Right cardiac atrium (tissue), 5 donors: ENCODE measurements at places on chromosomes 4 and X.

DNA sequence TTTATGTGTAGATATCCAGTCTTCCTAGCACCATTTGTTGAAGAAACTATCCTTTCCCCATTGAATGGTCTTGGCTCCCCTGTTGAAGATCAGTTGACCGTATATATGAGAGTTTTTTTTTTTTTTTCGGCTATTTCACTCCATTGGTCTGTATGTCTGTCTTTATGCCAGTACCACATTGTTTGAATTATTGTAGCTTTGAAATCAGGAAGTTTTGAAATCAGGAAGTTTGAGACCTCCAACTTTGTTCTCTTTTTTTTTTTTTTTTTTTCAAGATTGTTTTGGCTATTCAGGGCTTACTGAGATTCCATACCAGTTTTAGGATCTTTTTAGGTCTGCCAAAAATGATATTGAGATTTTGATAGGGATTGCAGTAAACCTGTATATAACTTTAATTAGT is 4.3 kb upstream of the SCD5 start:
- no peak for DNase-seq

DNA sequence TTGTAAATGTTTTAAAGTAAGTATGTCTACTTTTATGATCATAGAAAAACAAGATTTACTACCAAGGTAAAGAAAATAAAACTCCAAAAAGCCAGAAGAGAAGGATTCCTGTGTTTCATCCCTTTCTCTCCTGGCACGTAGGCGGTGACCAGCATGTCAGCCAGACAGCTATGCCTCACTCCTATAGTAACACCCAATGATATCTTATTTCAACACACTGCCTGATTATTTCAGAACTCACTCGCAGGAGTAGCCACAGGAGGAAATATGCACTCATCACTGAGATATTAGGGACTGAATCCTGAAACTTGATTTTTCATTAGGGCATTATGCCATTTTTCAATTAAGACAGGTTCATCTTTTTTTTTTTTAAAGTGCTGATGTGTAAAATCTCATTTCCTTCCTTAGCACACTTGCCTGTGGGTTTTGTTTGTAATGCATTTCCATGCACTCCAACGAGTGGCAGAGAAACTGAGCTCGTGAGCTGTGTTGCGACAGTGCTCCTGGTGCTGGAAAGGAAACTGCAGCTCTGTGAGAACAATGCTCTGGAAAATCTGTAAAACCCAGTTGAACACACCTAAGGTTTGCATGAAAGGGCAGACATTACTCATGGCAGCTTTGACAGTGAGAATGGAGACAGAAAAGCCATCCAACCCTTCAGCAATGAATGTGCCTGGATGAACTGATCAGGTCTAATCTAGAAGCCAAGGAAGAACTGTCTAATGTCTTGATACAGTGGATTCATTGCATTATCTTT is 18.2 kb downstream of the RAI2 start:
- DNase-seq: no peak

- DNase-seq: no peak
These were observed 153.6 kb upstream of the INTU start for GRCh38 chr4:127479031-127479622.

DNA sequence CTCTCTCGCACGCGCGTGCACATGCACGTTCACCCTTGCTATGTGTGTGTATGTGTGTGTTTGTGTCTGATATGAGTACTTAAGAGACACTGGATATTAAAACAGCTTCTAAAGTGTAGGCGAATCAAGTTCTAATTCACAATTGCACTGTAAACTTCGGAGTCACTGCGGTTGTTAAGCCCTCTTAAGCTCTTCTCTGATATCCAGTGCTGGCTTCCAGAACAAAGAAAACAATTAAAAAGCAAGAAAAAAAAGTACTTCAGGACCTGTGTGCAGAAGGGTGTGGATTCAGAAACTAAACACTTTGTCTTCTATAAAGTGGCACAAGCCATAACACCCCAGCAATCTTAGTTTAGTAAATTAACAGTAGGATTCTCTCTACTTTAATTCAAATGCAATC is 300.2 kb downstream of the PCDH7 start:
- DNase-seq: no peak

- DNase-seq: no peak
These were observed 21.4 kb upstream of the FGFR3 start for GRCh38 chr4:1771555-1772305.

- DNase-seq: no peak
These were observed 3.5 kb downstream of the ZAR1 start for GRCh38 chr4:48493452-48494100.

GRCh38 chrX:50154429-50154828 is 46.4 kb downstream of the AKAP4 start:
- no peak for DNase-seq

GRCh38 chrX:137290011-137290410 is 256.2 kb upstream of the GPR101 start:
- DNase-seq: no peak

DNA sequence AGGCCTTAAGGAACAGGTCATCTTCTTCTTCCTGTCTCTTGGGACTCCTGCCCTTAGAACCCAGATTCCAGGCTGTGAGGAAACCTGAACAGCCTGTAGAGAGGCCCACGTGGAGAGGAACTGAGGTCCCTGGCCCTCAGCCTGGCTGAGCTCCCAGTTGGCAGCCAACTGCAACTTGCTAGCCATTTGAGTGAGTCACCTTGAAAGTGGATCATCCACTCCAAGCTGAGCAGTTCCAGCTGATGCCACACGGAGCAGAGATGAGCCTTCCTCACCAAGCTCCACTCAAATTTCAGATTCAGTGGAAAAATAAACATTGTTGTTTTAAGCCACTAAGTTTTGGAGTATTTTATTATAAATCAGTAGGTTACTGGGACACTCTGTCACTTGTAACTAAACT is 392.5 kb downstream of the BCOR start:
- peak; percentile 79 for DNase-seq

- DNase-seq: no peak
These were observed 34.6 kb downstream of the RASGEF1B start for GRCh38 chr4:81436941-81437574.

- DNase-seq: no peak
These were observed 734.1 kb downstream of the ADGRL3 start for GRCh38 chr4:61934198-61934597.

DNA sequence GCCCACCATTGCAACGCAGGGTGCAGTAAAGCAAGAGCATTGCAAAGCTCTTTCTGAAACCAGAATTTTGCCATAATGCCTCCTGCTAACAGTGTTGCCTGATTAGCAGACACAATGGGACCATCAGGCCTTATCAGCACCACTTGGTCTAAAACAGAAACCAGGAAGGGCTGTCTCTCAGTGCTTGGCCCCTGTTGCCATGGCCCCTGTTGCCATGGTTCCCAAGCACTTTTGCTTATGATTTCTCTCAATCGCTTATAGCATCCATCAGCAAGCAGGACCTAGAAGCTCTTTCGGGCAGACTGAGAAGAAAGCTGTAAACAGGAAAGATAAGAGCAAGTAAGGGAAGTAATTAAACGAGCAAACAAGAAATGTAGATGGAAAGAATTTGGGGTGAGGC is 36.8 kb downstream of the RTL5 start:
- peak; percentile 79 for DNase-seq

DNA sequence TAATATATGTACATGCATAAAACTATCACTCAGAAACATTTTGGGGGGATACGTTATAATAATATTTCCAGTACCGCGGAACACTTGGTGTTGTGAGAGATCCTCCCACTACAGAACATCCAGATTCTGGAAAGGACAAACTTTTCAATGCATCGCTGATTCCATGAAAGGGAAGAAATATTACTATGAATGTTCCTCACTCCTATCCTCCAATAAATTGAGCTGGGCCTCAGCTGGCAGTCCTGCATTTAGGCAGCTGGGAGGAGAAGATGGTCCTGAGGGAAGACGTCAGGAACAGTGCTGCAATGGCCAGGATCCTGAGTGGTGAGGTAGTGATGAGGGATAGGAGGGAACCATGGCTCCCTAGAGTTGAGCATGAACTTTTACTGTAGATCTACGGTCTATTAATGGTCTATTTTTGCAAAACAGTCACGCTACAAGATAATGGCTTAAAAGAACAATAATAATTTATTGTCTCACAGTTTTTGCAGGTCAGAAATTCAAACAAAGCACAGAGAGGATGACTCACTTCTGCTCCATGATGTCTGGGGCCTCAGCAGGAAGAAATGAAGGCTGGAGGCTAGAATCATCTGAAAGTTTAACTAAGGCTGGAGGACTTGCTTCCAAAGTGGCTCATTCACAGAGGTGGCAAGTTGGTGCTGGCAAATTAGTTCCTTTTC is 538.1 kb downstream of the STIM2 start:
- no peak for DNase-seq

DNA sequence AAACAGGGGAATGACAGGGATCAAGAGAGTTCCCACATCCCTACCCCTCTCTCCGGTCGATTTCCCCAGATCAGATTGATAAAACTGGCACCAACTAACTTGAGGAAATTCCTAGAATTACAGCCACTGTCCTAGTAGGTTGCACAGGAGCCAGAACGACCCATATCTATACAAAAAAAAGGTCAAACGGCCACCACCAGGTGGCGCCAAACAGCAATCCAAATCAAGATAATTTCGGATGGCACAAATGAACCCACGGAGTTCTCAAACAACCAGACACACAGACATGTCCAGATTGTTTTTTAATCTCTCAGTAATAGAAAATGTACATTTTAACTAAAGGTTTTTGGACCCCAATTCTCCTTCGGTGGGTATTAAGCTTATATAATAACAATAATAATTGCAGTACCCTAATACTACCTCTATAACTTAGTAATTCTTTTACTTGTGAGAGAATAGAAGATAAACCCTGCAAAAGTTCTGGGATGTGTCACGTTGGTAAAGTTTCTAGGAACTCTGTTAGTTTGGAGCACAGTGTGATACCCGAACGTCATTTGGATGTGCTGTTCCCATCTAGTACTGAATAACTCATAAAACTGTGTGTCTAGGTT is 212.6 kb downstream of the SPOCK3 start:
- peak; percentile 86 for DNase-seq

- DNase-seq: no peak
These were observed 48.3 kb upstream of the FAM9A start for GRCh38 chrX:8849458-8849857.

- no peak for DNase-seq
These were observed 130.5 kb downstream of the ANK2 start for GRCh38 chr4:113179996-113180395.

DNA sequence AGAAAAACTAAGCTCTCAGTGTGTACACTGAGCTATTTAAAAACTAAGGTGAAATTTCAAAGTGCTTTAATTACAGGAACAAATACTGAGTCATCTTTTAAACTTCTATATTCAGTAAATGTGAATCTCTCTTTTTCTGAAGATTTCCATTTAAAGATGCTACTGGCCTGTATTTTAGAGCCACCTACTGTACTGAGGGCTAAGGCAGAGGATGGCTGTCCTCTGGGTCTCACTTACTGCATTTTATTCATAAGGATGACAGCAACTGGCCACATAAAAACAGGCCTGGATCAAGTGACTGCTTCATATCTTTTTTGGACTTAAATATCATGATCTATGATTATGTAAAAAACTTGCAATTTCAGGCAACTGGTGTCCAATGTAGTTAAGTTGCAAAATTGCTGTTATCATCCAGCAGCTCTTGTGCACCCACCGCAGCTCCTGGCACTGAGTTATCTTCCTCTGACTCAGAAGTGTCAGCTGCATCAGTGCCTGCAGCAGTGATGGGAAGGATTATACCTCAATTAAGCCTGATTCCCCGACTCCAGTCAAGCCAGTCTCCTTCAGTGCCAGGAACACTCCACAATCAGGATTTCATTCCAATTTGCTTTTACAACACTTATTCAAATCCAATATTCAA is 1073.7 kb downstream of the PDHA2 start:
- no peak for DNase-seq

- no peak for DNase-seq
These were observed 170.6 kb upstream of the S100G start for GRCh38 chrX:16479206-16479869.

- no peak for DNase-seq
These were observed 15.1 kb upstream of the NKX3-2 start for GRCh38 chr4:13559413-13559812.

DNA sequence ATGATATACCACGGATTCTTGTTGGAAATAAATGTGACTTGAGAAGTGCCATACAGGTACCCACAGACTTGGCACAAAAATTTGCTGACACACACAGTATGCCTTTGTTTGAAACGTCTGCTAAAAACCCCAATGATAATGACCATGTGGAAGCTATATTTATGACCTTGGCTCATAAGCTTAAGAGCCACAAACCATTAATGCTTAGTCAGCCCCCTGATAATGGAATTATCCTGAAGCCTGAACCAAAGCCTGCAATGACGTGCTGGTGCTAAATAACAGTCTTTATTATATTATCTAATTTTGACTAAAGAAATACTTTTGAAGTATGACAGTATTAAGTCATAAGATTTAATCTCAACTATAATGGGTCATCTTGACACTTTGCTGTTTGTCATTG is 18.9 kb downstream of the RAB33B start:
- no peak for DNase-seq

DNA sequence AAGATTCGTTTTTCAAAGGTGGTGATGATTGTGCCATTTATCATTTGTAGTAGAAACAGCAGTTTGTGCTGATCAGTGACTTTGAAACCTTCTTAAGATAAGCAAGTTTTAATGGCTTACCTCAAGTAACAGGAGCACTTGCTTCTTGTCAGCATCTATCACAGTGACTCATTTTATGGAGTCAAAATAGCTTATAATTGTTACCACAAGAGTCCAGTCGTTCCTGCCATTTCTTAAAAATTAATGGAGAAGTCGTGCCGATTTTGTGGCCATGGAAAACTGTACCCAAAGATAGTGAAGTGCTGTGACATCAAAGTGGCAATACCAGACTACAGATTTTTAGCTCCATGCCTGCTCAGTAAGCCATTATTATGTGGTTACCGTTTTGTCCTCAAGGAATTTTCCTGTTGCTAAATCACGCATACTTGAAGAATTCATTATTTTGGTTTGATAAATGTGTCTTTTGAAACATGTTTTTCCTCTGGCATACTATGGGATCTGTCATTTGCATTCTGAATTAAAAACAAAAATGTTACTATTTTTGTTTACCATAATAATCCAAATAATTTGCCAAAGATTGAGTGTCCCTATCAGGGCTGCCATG is 129.9 kb downstream of the CBR4 start:
- DNase-seq: no peak

- no peak for DNase-seq
These were observed 64.2 kb downstream of the PACRGL start for GRCh38 chr4:20764366-20764992.

GRCh38 chr4:47996021-47996420 is 20.5 kb downstream of the CNGA1 start:
- no peak for DNase-seq

DNA sequence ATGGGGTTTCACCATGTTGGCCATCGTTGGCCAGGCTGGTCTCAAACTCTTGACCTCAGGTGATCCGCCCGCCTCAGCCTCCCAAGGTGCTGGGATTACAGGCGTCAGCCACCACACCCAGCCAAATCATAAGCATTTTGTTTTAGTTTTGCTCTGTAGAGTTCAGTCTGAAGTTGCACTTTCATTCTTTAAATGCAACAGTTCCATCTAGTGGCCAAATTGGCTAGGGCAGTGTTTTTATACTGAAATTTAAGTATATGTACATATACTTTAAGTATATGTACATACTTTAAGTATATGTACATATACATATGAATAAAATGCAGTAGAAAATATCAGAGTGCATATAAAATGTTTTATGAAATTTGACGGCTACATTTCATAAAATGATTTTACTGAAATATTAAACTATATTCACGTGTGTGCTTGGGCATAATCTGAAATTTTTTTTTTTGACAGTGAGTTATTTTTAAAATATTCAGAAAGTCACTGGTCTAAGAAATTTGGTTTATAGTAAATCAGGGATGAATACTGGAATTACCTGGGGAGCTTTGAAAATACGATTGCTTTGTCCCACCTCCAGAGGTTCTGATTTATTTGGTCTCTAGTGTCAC is 145.5 kb downstream of the NWD2 start:
- DNase-seq: no peak
